Left lung (tissue), 14 donors: ENCODE measurements at places on chromosomes 7 and 10.

DNA sequence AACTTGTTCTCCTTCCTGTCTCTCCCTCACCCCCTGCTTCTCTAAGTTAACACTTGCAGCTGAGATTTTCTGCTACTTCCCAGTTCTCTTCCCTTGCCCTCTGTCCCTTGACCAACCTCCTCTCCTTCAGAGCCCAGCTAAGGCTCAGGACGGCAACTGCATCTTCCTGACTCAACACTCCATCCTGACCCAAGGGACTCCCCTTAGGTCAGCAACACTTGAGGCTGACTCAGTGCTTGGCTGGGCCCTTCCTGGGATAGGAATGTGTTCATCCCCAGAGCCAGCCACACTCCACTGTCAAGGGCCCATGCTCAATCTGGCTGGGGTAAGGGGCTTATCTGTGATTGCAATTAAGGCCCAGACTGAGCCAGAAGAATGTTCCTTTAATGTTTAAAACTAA is 3.4 kb downstream of the CALHM2 start:
- DNase-seq: no peak

DNA sequence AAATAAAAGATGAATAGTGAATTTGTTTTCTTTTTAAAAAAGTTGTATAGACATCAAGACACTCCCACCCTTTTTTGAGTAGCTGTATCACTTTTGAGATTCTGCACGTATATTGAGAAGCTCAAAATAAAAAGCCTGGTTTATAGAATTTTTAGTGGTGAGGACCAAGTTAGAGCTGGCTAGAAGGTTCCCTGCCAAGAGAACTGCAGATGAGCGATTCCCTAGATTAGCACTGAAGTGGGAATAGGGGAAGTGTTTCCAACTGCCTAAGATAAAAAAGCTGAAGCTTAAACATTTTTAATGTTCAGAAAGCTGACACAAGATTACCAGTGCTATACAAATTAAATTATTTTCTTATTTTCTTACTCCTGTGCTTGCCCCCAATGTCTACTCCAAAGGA is 135.7 kb upstream of the TMEM229A start:
- no peak for DNase-seq

GRCh38 chr7:139575338-139575680 is 51.8 kb downstream of the CLEC2L start:
- DNase-seq: no peak

DNA sequence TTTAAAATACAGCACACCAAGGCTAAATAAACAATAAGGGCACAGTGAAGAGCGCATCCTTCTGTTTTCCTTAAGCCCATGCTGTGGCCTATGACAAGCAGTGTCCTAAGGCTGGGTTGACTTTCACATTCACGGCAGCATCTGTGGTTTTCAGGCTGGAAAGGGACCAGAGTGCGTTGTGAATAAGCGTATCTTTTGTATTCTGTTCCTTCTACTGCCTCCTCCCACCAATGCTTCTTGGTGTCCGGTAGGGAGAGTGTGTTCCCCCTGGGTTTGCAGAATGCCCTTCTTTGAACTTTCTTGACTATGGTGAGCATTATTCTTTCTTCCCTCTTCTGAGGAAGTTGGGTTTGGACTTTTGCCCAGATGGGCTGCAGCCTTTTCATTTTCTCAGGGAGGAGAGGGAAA is 73.6 kb downstream of the ABCA13 start:
- DNase-seq: no peak

DNA sequence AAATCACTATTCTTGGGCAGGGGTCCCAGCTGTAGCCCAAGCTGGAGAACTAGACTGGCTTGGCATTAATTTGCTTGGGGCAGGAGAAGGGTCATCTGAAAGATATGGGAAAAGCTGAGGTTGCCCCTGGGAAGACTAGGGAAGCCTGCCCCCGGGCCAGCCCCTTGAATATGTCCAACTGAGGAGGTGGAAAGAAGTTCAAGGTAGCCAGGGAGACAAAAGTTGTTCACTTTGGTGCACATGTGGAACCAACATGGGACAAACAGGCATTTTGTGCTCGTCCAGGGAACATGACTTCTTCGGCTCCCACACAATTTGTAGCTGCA is 1.4 kb upstream of the LRRC61 start:
- no peak for DNase-seq

DNA sequence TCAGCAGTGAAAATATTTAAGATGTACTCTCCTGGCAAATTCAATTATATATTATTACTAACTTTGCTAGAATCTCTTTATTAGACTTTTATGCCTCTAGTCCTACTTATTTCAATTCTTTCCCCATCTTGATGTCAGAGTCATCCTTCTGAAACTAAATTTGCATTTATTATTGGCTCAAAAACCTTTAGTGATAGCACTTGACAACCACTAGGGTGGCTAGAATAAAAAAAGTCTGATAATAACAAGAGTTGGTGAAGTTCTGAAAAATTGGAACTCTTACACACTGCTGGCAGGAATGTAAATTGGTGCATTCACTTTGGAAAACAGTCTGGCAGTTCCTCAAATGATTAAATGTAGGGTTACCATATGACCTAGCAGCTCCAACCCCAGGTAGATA is 73.8 kb downstream of the LSMEM1 start:
- no peak for DNase-seq
